Stimulated activated effector memory CD8-positive, alpha-beta T cell treated with anti-CD3 and anti-CD28 coated beads, Interleukin-12 subunit alpha, Interleukin-12 subunit beta, amount 100 ng/mL, for 72 hours (primary cell): ENCODE measurements at places on chromosomes 2 and 18.

- no peak for DNase-seq
Observed at GRCh38 chr2:165497659-165498317, 28.3 kb downstream of the CSRNP3 start.

- DNase-seq: no peak
Observed at GRCh38 chr2:134846213-134846612, 7.8 kb downstream of the ACMSD start.

DNA sequence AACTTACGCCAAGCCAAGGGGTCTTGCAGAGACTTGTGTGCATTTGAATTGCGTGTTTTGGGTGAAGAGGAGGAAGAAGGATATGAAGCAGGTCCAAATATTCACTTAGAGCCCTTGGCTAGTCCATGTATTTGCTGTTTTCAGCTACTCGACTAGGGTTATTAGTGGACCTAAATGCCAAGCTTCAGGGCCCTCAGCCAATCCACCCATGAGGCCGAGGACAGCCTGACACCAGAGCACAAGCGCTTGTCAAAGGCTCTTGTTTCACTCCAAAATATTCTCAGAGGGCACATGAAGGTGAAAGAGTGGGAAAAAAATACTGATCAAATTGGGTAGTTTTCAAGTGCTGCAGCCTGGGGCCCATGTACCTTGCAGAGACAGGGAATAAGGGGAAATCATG, 174.8 kb upstream of the ACAA2 start:
- no peak for DNase-seq

DNA sequence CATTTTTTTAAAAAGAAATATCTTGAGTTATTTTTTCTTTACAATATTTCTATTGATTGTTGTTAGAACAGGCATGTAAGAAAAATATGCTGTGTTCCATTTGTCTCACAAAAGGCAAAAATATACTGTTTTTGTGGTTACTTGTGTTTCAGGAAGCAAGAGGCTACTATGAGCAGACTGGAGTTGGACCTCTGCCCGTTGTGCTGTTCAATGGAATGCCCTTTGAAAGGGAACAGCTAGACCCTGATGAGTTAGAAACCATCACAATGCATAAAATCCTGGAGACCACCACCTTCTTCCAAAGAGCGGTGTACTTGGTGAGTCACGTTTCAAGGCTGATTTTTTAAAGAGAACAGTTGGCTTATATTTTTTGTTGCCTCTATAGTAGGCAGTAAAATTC, 54.7 kb downstream of the UGGT1 start:
- DNase-seq: no peak

DNA sequence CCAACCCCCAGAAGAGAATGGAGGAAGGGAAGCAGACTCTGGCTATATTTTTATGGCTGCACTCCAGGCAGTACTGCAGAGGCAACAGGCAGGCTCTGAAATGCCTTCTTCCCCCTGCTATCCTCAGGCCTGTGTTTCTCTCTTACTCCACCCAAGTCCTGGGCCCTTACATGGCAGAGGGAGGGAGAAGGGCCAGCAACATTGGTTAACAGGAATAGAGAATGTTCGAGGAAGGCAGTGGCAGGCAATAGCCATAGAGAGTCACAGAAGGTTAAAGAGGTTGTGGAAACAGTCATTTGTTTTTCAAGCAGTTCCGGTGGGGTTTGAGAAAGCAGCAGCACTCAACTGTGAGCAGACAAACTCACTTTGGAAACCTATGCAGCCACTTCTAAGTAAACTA, 15.1 kb upstream of the DARS1 start:
- no peak for DNase-seq

DNA sequence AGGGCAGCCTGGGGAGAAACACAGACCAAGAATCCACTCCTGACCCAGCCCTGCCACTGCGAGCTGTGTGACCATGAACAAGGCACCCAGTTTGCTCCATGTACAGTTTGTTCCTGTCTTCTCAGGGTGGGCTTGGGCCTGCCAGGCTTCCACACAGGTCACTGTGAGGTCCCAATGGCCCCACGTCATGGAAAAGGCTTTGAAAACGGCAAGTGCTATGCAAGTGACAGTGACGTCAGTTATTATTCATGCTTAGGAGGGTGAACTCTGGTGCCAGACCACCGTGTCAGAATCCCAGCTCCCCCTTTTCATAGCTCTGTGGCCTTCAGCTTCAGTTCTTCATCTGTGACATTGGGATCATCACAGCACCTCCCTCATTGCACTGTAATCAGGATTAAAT, 87.1 kb downstream of the TNS1 start:
- no peak for DNase-seq

- no peak for DNase-seq
Observed at GRCh38 chr2:161980976-161981375, 93.0 kb downstream of the DPP4 start.

- peak; percentile 69 for DNase-seq
Observed at GRCh38 chr2:216057688-216058193, 23.9 kb downstream of the PECR start.

DNA sequence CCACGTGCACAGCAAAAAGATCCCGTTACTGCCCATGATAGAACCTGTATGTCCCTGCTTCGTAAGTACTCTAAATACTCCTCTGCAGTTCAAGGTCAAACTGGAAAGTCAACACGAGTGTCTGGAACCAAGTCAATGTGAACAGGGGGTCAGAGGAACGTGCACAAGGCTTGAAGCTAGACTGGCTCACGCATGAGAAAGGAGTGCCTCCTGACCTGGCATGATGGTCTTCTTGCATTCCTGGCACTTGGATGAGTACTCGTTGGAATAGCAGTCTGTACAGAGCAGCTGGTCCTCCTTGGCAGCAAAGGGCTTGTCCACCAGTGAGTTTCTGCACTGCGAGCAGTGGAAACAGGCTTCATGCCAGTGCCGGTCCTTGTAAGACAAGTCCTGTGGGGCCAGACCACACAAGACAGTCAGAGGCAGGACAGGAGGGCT, 25.5 kb downstream of the FHL2 start:
- DNase-seq: no peak

DNA sequence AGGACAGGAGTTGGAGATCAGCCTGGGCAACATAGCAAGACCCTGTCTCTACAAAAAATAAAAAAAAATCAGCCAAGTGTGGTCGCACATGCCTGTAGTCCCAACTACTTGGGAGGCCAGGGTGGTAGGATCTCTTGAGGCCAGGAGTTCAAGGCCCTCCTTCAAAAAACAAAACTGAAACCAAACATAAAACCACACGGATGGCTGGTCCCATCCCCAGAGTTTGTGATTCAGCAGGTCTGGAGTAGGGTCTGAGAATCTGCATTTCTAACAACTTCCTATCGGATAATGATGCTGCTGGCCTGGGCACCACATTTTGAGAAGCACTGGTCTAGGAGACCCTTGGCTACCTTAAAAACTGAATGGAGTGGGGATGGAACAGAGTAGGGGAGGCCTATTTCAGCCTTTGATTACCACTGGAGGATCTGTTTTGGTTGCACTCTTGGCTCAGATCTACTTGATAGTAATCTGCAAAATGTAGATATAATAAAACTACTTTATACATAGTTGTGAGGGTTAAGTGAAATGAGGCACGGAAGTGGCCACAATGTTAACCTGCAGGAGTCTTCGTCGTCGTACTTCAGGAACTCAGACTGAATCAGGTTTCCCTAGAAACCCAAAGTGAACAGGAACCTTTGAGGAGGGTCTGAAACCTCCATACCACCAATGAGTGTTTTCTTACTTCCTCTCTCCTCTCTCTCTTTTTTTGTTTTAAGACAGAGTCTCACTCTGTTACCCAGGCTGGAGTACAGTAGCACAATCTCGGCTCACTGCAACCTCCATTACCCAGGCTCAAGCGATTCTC, 25.5 kb upstream of the NFE2L2 start:
- peak; percentile 60 for DNase-seq

- DNase-seq: no peak
Observed at GRCh38 chr2:63056107-63057050, 5.7 kb downstream of the OTX1 start.

DNA sequence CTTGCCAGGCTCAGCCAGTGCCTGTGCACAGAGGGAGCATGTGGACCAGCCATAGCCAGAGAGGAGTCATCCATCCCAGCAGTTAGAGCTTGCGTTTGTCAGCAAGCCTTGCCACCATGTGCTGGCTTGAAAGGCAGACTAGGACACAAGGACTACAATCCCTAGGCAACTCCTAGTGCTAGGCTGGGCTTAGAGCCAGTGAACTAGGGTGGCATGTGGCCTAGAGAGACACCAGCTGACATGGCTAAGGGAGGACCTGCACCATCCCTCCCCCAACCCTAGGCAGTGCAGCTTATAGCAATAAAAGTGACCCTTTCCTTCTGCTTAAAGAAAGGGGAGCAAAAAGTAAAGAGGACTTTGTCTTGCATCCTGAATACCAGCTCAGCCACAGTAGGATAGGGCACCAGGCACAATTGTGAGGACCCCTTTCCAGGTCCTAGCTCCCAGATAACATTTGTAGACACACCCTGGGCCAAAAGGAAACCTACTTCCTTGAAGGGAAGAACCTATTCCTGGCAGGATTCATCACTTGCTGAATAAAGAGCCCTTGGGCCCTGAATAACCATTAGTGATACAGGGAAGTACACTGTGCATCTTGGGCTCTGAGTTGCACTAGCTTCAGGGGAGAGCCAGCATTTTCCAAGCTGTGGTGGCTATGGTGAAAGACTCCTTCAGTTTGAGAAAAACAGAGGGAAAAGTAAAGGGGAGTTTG, 38.7 kb upstream of the UXS1 start:
- no peak for DNase-seq

DNA sequence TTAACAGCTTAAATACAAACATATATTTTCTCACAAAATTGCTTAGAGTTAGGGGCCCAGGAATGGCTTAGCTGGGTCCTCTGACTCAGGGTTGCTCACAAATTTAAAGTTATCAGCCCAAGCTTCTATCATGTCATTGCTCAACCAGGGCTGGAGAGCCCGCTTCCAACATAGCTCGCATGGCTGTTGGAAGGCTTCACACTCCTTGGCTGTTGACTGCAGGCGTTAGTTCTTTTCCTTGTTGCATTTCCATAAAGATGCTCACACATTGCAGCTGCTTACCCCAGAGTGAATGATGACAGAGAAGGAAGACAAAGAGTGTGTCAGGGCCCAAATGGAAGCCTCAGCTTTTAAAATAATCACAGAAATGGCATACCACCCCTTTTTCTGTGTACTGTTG, 62.9 kb upstream of the TFPI start:
- DNase-seq: no peak

- no peak for DNase-seq
Observed at GRCh38 chr18:79754022-79754761, 43.5 kb upstream of the KCNG2 start.

DNA sequence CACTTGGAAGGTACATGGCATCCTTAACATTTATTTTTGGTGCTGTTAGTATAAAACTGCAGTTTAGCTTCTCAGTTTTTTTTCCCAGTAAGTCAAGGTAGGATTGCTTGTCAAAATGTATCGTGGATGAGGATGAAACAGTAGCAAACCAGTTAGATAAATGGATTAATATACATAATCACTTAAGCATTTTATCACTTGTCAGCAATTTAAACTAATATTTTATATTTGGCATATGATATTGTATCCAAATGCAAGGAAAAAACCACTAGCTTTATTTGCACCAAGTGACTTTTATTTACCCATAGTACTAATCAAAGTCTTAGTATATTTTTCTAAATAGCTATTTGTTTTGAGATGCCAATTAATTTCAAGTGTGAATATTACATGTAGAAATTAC, 137.7 kb upstream of the XIRP2 start:
- DNase-seq: no peak

GRCh38 chr2:52429171-52429570, 1338.4 kb upstream of the CHAC2 start:
- no peak for DNase-seq

DNA sequence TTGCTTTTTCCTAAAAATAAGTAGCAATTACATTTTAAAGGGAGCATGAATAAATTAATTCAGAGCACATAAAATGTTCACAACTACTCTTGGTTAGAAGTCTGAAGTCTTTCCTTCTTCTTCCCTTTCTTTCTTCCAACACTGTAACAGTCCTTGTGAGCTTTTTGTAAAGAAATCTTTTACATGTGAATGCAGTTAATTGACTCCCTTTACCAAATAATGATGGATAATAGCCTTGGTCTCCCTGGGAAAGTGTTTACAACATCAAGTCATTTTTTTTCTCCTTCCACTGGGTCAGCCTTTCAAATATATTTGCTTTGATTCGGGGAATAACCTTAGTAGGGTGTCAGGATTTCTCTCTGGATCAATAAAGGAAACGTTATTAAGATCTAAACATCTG, 39.1 kb downstream of the CALCRL start:
- DNase-seq: no peak

DNA sequence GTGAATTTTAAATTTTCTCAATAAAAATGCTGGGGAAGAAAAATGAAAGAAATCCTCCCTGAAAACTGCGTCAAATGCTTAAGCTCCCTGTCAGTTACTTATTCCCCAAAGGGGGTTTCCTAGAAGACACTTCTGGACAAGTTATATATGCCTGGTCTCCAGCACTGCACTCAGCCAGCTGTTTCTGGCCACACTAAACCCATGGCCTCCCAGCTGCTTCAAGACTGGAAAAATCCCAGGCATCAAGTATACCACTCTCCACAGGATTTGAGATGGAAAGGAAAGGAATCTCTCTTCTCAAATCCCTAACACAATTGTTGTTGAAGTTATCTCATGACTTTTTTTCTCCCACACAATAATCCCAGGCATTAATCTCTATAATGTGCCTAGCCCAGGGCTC, 245.7 kb downstream of the NBAS start:
- DNase-seq: no peak

- DNase-seq: no peak
Observed at GRCh38 chr2:199861132-199861774, 10.3 kb upstream of the FTCDNL1 start.

DNA sequence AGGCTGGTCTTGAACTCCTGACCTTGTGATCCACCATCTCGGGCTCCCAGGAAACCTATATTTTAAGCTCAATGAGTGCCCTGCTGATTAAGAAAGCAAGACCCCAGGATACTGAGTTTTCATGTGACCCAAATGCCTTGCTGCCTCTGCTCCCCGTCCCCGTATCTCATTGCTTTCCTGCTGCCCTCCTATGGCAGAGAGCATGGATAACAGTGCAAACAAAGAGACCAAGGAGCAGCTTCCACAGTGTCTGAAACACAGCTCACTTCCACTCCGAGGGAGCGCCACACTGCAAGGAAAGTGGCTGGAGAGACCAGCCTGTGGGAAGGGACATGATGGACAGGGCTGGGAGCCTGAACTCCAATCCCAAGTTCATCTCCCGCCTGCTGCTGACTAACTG, 246.8 kb downstream of the TMEM182 start:
- DNase-seq: no peak

DNA sequence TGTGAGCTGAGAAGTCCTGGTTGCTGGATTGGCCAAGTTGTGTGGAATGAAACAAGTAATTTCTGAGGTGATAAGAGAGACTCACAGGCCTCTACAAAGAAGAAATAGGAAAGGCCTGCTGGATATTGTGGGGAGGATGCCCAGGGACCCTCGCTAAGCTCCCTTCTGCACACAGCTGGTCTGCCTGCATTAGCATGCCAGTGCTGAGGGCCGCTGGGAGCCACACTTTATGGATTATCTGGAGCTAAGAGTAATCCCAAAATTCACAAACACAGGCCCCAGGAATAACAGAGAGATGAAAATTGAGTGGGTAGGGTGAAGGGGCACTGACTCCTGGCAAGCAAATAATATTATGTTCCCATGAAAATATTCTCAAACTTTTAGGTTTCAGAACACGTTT, 114.9 kb upstream of the SIX3 start:
- no peak for DNase-seq

GRCh38 chr18:59012815-59013705, 126.6 kb upstream of the SEC11C start:
- DNase-seq: no peak
